ENCODE measurements at places on chromosomes 6 and 20. TPM values are rescaled to one million over a fixed set of nuclear protein-coding genes. Genes with fewer than 3 reads are reported as not detected.

Gene DEFB132
- polyA plus RNA-seq, result 0.08 TPM

Gene GHRH
- polyA plus RNA-seq, result not detected

Gene NOTCH4
- 10.4 TPM for polyA plus RNA-seq

Gene VGLL2
- polyA plus RNA-seq, result not detected

Gene FAM83C
- not detected for polyA plus RNA-seq
